Body of pancreas (tissue), 4 donors: ENCODE measurements at places on chromosomes 6 and 20. TPM values are rescaled to one million over a fixed set of nuclear protein-coding genes. Genes with fewer than 3 reads are reported as not detected.

- H3K27me3 ChIP-seq, result no peaks in the 10 kb centered on the region
- no peak for DNase-seq
- H3K4me1 ChIP-seq, result no peaks in the 10 kb centered on the region
- no peak overlapping the region for H3K27ac ChIP-seq
Observed at GRCh38 chr6:1586256-1586655, 23.5 kb upstream of the FOXC1 start.

The SLC17A1 gene
- not detected for total RNA-seq

GRCh38 chr20:12970372-12970821 is 38.4 kb upstream of the SPTLC3 start:
- DNase-seq, result peak; percentile 28
- H3K27ac ChIP-seq, result no peak overlapping the region
- no peak overlapping the region for H3K4me3 ChIP-seq
- H3K27me3 ChIP-seq, result no peaks in the 10 kb centered on the region
- H3K4me1 ChIP-seq, result no peaks in the 10 kb centered on the region

The CENPB gene
- total RNA-seq, result 57.9 TPM

The HLA-DRB1 gene
- total RNA-seq, result 30.3 TPM

GRCh38 chr6:53335224-53335994 is 13.3 kb downstream of the ELOVL5 start:
- no peaks in the 10 kb centered on the region for H3K27me3 ChIP-seq
- H3K4me3 ChIP-seq, result no peak overlapping the region
- H3K36me3 ChIP-seq, result no peaks in the 10 kb centered on the region
- H3K4me1 ChIP-seq, result no peaks in the 10 kb centered on the region
